Daoy (cell line): ENCODE measurements at places on chromosomes 2 and 18.

DNA sequence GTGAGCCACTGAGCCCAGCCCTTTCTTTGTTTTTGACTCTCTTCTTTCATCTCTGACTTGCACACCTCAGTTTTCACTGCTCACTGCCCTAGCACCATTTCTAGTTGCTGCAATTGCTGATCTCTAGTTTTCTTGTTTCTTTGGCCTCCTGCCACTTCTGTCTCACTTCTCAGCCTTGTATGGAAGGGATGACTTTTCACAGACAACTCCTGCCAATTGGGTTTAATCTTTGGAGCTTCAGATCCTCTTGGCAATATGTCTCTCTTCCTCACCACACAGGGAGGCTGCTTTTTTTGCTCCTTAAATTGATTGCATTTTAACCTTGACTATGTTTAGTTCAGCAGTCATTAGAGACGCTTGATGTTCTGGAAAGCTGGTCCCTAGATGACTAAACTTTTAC is 323.1 kb downstream of the CTNNA2 start:
- no peak for DNase-seq

DNA sequence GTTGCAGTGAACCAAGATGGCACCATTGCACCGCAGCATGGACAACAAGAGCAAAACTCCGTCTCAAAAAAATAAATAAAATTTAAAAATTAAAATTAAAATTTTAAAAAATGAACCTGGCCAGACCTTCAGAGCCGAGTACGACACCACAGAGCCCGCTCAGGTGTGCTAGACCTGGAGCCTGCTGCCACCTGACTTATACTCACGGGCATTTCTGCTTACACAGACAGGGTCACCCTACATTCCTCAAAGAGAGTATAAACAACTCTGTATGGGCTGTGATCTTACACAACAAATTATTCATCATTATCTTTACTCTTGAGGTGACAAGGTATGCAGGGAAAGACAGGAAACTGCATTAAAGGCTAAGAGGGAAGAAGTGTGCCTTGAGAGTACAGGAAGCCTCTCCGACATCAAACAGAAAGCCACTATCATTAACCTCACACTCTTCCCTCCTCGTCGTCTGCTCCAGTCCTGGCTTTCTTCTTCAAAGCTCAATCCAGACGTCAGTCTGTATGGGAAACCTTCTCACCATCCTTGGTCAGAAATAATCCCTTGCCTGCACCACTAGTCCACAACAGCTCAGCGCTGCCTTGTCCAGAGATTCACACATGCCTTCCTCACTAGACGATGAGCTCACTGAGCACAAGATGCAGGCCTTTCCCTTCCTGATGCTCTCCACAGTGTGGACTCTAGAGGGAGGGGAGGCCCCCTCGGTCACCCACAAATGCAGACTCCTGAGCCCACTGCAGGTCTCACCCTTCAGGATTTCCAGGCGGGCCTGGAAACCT is 56.2 kb downstream of the UXS1 start:
- DNase-seq, result no peak

GRCh38 chr18:48638896-48639771 is 100.3 kb downstream of the CTIF start:
- no peak for DNase-seq

DNA sequence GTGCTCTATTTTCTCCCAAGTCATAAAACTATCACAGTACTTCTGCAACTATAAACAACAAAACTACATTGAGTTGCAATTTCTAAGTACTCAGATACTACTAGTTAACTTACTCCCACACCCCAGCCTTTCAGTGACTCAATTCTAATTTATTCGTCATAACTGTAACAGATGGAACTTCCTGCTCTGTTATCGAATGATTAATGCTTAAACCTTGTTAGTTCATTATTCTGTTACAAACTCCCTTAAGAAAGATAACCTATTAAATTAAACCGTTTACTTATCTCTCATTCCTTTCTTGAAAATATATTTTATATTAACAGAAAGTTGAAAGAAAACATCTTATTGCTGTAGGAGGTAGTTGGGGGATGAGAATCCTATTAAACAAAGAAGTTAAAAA is 17.0 kb downstream of the TNFAIP6 start:
- DNase-seq, result peak; percentile 57

DNA sequence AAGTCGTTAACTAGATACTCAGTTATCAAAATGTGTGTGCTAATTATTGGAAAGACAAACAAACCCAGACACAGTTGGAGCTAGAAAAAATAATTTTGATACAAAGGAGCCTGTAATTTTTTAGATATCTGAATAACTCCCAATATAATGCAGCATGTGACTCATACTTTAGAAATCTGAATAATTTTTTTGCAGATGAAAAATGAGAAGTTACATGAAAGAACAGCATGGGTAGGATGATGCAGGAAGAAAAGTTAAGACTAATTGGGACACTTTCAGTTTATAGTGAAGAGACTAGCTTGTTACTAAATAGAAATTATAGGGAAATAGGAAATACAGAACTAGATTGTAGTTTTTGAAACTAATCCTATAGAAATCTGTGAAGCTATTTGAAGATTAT is 945.8 kb downstream of the CBLN2 start:
- no peak for DNase-seq

GRCh38 chr2:99748344-99748743 is 258.5 kb upstream of the REV1 start:
- DNase-seq, result peak; percentile 13

DNA sequence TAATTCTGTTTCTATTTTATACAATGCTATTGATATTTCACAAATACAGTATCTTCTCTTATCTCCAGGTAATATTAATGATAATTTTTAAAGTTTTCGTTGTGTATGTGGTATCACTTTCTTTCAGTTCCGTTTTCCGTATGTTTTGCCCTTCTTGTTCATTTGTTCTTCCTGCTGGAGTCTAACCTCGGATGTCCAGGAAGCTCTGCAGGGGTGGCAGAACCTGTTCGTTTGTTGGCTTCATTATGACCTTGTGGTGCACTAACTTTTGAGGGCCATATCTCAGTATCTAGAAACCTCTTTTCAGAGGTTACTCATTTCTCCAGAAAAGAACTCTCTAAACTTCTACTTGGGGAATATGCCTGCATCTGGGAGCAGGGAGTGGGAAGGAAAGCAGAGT is 134.5 kb downstream of the NBAS start:
- DNase-seq, result no peak

- peak; percentile 79 for DNase-seq
Observed at GRCh38 chr2:176931588-176932563, 280.7 kb upstream of the HNRNPA3 start.

GRCh38 chr18:61882296-61883004 is 10.4 kb downstream of the RNF152 start:
- DNase-seq, result peak; percentile 5

GRCh38 chr2:56473524-56473923 is 289.7 kb downstream of the CCDC85A start:
- no peak for DNase-seq

DNA sequence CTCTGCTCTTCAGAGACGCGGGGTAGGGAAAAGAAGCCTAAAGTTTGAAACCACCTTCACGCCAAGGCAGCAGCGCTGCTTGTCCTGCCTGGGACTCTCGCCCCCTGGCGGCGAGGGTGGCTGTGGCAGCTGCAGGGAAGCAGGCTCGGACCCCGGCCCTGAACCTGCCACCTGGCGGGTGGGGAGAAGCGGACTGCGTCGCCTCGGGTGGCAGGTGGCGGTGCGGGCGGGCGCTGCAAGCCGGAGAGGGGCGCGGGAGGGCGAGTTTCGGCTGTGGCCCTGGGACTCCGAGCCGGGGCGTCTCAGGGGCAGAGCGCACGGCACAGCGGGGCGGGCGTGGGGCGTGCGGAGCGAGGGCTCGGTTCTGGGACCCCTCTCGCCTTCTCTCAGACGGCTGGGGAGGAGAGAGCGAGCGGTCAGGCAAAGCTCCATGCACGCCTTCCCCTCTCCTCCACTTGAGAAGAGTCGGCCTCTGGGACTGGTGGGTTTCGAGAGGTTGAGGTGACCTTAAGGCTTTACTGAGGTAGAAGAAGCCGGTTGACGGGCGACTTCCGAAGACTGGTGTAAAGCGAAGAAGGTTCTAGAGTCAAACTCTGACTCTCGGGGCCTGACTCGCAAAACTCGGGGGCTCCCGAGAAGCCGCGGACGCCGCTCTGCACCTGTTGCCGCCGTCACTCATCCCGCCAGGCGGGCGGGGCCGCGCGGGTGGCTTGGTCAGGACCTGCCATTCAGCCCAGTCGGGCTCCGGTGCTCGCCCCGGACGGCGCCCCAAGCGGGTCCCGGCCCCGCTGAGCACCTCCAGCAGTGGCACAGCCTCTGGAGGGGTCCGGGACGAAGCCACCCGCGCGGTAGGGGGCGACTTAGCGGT is 1.1 kb upstream of the BOLL start:
- DNase-seq, result no peak

DNA sequence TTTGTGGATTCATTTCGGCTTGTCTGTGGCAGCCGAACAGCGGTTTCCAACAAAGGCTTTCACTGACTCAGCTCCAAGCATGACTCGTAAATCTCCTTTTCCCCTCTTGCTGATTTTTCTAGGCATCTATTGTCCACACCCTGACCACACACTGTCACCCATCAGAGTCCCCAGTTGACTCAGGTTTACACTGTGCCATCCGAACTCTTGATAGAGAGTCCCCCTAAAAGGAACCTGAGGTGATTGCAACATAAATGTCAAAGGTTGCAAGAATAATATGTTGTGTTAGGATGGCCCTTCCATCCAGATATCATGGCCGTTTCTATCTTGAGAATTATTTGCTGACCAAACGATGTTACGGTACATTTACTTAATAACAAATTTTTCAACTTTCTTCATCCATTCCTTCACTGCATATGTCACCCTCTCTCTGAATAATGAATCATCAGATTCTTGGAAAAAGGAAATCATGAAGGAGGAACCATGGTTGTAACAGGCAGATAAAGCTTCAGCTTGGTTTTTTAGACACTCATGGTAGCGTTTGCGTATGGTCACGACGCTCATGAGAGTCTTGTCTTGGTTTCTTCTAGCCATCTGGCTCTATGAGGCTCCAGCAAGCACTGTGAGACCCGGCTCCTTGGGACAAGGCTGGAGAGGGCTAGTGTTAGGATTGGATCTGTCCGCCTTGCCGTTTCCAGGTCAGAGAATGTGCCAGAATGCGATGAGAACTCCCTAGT is 72.1 kb downstream of the NPAS2 start:
- DNase-seq, result peak; percentile 69

- no peak for DNase-seq
Observed at GRCh38 chr2:240346753-240347372, 88.6 kb upstream of the GPC1 start.

DNA sequence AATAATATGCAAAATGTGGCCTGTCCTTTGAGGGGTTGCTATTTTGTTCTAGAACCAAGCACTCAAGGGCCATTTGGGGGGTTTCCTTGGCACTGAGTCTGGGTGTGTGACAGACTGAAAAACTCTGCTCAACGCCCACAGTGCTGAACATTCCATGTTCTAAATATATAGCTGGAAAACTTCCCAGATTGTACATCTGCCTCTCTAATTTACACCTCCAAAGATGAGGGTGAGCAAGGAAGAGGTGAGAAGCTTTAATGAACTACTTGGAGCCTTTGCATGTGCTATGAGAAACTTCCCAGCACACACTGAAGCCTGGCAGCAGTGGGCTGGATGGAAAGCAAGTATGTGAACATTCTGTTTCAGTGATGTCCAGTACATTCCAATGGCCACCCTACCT is 296.7 kb upstream of the KCNH7 start:
- no peak for DNase-seq

- DNase-seq, result no peak
Observed at GRCh38 chr18:62506495-62507143, 16.2 kb upstream of the ZCCHC2 start.

GRCh38 chr2:109162999-109163398 is 34.0 kb downstream of the SH3RF3 start:
- DNase-seq, result peak; percentile 86

- peak; percentile 93 for DNase-seq
Observed at GRCh38 chr2:10036095-10036884, 7.1 kb upstream of the KLF11 start.

- no peak for DNase-seq
Observed at GRCh38 chr2:2564300-2565078, 233.4 kb upstream of the MYT1L start.

GRCh38 chr18:62736077-62736855 is 20.9 kb downstream of the PHLPP1 start:
- no peak for DNase-seq

DNA sequence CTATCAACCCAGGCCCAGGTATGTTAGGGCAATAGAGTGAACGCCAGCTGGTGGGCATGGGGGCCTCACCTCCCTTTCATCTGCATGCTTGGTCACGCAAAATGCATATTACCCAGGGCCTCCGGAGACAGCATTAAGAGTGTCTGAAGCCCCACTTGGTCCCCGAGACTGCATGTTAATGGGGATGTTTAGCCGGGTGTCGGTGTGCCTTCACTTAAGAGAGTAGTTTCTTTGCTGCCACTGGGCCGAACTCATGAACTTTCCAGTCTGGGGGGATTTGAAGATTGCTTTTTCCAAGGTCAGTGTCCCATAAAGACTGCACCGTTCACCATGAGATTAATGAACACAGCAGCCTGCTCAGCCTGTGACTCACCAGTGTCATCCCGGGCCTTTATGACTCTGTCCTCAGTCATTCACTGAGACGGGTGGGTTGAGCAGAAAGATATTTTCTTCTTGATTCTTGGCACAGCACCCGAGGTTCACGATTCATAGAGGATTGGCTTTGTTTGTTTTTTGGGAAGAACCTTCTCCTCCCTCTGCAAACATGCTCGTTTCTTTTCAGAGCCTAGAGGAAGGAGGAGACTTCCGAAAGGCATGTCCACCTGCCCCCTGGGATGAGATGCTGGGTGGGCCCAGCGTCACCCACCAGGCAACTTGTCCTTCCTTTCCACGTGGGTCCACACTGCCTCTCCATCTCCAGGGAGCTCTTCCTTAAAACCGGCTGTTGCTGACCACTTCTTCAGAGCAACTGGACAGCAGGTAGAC is 199.1 kb downstream of the GLI2 start:
- DNase-seq, result peak; percentile 89

DNA sequence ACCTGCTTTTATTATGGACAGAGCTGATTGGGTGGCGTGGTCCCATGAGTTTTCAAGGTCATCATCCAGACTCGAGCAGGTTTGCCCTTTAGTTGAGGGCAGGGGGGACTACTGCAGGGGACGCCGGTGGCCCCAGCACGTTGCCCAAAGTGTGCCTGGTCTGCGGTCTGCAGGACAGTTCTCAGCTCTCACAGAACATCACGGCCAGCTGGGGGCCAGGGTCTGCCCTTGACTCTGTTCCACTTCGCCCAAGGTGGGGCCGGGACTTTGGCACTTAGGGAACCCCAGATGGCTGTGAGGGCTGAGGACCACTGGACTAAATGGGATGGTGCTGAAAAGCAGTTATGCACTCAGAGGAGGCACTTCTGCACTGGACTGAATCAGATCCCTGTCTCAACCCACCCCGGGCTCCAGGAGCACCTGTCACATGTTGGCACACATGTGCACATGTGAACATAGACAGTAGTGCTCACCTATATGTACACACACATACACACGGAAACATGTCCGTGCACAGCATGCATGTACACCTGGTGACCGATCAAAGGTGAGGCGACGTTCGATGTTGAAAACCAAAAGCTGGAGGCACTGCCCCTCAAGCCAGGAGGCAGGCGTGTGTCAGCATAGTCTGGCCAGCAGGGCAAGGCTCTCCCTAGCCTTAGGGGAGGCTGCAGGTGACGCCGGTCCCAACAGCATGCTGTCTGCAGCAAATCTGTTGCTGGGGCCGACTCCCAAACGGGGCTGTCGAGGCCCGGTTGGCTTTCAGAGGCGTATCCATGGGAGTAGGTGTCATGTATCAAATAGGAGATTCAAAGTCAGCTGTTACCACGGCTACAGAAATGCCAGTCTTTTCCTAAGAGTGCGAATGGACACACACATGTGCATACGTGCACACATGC is 10.2 kb downstream of the ANO7 start:
- no peak for DNase-seq
